ENCODE measurements at places on chromosomes 6 and 20.

- DNase-seq, result peak; percentile 6
These were observed 80.3 kb upstream of the HTR1E start for GRCh38 chr6:86856937-86857563.

GRCh38 chr6:49526598-49526997 lies 23.9 kb upstream of the C6orf141 start:
- no peak for DNase-seq

- DNase-seq, result peak; percentile 16
These were observed 365.0 kb upstream of the ID4 start for GRCh38 chr6:19472153-19472552.

GRCh38 chr6:165728216-165728615 lies 65.2 kb upstream of the PDE10A start:
- no peak for DNase-seq

- peak; percentile 61 for DNase-seq
These were observed 32.4 kb downstream of the JPH2 start for GRCh38 chr20:44154521-44155001.

DNA sequence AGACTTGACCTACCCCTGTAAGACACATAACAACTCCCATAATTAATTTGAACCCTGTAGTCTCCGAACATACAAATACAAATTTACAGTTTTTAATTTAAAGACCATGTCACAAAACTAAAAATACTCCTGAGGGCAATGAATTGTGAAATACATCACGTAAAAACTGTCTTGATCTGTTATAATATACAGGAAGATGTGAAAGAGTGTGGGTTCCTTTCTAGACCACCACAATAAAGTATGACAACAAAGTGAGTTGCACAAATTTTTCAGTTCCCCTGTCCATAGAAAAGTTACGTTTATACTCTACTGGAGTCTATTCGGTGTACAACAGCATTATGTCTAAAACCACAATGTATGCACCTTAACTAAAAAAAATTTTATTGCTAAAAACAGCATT lies 11.0 kb upstream of the BLOC1S5 start:
- DNase-seq, result no peak

- DNase-seq, result no peak
These were observed 195.7 kb downstream of the CD83 start for GRCh38 chr6:14313248-14313647.

- DNase-seq, result no peak
These were observed 36.2 kb downstream of the SUN5 start for GRCh38 chr20:32967961-32968457.

- no peak for DNase-seq
These were observed 75.9 kb downstream of the ATG5 start for GRCh38 chr6:106249658-106250057.

GRCh38 chr20:38152175-38152620 lies 12.9 kb downstream of the TGM2 start:
- no peak for DNase-seq

GRCh38 chr6:48016020-48016755 lies 94.8 kb downstream of the PTCHD4 start:
- no peak for DNase-seq

- DNase-seq, result no peak
These were observed 291.7 kb upstream of the SPTLC3 start for GRCh38 chr20:12717061-12717460.

DNA sequence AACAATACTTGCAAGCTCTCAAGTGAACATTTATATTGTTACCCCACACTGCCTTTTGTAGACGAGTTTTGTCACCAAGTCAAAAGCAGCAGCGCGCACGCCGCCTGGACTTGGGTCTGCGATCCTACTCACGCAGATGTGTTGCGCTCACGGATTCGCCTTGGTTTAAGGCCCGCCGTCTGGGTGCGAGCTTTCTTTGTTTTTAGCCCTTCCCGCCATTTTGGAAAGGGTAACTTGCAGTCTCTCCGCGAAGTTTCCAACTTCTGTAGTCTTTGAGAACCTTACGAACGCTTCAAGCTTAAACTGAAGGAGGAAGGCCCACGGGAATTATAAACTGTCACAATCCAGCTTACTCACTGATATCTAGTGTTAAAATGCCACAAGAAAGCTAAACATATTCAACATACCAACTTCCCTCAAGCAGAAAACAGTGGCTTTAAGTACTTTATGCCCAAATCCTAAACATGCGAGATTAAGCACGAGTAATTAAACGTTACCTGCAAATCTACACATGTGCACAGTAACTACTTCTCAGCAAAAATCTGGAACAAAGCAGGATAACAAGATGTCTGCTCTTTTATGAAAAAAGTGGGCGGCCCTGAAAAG lies 80.4 kb upstream of the BTN3A2 start:
- DNase-seq, result no peak

DNA sequence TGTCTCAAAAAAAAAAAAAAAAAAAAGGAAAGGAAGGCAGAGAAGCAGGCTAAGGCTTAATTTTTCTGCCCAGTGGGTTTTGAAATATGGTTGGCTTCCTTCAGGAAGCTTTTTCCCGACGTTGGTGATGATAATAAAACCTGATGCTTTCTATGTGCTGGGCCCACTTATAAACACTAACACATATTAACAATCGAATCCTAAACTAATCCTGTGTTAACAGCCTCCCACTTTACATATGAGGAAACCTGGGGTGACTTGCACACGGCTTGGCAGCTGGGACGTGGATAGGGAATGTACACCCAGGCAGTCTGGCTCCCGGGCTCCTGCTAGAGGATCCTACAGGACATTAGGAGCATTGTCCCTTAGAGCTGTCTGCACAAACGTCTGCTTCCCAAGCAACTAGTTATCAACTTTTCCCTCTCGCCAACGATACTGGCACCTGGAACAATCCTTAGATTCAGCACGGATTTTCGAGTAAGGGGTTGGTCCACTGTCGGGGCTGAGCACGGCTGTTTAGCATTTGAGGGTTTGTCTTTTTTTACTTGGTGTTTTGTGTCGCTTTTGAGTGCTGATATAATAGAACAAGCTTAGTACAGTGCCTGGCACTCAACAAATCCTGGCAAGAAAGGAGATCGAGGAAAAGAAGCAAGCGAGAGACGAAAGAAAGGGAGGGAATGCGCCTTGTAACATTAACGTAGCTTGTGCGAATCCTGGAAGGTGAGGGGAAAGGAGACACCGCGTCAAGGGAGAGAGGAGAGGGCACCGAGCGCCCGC lies 622 bp upstream of the KIZ start:
- DNase-seq, result peak; percentile 28

All from GM04503 (cell line).